ENCODE measurements at places on chromosomes 3 and 15.

DNA sequence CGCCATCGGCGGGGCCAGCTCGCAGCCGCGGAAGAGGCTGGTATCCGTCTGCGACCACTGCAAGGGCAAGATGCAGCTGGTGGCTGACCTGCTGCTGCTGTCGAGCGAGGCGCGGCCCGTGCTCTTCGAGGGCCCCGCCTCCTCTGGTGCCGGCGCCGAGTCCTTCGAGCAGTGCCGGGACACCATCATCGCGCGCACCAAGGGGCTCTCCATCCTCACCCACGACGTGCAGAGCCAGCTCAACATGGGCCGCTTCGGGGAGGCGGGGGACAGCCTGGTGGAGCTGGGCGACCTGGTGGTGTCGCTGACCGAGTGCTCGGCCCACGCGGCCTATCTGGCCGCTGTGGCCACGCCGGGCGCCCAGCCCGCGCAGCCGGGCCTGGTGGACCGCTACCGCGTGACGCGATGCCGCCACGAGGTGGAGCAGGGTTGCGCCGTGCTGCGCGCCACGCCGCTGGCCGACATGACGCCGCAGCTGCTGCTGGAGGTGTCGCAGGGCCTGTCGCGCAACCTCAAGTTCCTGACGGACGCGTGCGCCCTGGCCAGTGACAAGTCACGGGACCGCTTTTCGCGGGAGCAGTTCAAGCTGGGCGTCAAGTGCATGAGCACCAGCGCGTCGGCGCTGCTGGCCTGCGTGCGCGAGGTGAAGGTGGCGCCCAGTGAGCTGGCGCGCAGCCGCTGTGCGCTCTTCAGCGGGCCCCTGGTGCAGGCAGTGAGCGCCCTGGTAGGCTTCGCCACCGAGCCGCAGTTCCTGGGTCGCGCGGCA lies 1.8 kb downstream of the TLNRD1 start:
- no peak for DNase-seq

- DNase-seq: no peak
Measured at GRCh38 chr3:142940472-142940871, 23.0 kb downstream of the PAQR9 start.

- DNase-seq: no peak
Measured at GRCh38 chr15:81548365-81549130, 174.5 kb upstream of the TMC3 start.

DNA sequence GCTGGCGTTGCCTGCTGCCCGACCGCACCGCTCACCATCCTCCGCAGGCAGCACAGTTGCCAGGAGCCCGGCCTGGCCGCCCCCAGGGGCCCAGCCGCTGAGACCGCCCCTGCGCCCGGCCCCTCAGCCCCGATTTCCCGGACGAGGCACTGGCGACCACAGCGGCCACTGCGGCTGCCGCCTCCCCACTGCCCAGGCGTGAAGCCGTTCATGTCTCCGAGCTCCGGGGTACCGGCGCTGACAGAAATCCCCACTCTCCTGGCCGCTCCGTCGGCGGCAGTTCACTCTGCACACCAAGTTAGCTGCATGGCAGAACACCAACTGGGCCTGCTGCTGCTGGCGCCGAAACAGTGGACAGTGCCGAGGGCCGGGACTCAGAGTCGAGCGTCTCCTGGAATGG lies 8.5 kb downstream of the SELENOT start:
- DNase-seq: no peak

DNA sequence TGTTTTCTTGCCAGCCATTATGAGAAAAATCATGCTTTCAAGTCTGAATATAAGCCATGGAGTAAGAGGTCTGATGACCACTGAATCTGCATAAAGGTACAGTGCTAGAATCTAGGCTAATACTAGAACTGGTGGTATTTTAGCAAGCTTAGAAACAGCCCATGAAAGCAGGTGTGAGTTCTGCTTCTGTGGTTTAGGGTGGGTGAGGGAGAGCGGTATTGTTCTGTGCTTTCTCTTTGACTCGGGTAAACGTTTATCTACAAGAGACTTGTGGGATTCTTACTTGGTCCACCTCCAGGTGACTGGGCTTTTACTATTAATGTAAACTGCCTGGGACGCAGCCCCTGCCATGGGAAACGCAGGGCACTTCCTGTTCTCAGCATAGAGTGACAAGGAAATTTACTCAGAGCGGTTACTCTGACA lies 55.2 kb downstream of the PGPEP1L start:
- no peak for DNase-seq

DNA sequence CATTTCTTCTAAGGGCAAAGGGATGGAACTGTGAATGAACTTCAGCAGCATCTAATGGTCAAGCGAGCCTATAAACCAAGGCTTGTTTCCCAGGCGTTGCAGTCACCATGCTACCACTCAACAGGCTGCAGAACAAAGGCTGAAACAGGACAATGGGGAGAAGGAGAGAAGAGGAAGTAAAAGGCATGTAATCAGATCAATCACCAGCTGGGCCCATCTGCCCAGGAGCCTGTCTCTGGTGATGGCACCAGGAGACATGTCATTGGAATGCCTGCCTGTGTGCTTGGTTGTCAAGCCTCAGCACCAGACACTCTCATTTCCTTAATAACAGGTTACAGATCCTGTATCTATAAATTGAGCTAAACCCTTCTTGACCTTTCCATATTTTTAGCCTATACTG lies 81.7 kb upstream of the UMPS start:
- DNase-seq: no peak

DNA sequence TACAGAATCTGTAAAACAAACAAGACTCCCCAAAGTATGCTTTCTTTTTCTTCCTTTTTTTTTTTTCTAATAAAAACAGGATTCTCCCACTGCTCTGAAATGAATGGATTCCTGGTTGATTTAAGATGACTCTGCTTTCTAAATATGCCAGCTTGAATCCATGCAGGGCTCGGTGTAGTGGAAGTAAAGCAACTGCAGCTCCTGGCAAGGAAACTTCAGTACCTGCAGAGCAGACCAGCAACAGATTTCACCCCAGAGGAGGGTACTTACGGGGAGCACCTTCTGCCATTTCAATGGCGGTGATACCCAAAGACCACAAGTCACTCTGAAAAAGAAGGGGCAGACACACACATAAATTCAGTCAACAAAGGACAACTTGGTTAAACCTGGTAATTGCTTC lies 150.5 kb upstream of the SLC2A2 start:
- DNase-seq: no peak

DNA sequence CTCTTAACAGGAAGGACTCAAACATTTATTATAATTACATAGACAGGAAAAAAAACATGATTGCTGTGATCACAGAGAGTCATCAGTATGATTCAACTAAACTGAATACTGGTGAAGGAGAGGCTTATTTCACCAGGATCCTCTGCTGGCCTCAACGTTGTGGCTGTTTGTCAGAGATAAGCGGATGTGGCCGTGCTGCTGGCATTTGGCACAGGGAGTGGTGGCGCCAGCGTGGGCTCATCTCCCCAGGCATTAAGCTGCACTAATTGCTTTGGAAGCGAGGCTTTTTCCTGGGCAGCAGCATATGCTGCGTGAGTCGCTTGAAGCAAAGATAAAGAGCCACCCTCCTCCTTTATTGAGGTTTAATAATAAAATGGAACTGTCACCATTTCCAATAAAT lies 306.7 kb downstream of the LRTM1 start:
- no peak for DNase-seq

Data from H54 (cell line).